ENCODE measurements at places on chromosomes 1 and 21. TPM values are rescaled to one million over a fixed set of nuclear protein-coding genes. Genes with fewer than 3 reads are reported as not detected.

The CCDC190 gene
- total RNA-seq: not detected

The TRPM2 gene
- total RNA-seq: 4.2 TPM

The TNFRSF9 gene
- 0.17 TPM for total RNA-seq

The ENAH gene
- total RNA-seq: 43.5 TPM

The ALX3 gene
- total RNA-seq: not detected
